ENCODE measurements at places on chromosomes 3 and 15. TPM values are rescaled to one million over a fixed set of nuclear protein-coding genes. Genes with fewer than 3 reads are reported as not detected.

- H3K4me3 ChIP-seq, result no peak overlapping the region
- H3K36me3 ChIP-seq, result no peaks in the 10 kb centered on the region
- H3K27ac ChIP-seq, result no peak overlapping the region
- DNase-seq, result no peak
- H3K27me3 ChIP-seq, result no peaks in the 10 kb centered on the region
- peaks cover 7% of the 10 kb centered on the region for H3K4me1 ChIP-seq
Observed at GRCh38 chr15:29859973-29860715, 37.9 kb upstream of the TJP1 start.

The BTLA gene
- total RNA-seq, result not detected

DNA sequence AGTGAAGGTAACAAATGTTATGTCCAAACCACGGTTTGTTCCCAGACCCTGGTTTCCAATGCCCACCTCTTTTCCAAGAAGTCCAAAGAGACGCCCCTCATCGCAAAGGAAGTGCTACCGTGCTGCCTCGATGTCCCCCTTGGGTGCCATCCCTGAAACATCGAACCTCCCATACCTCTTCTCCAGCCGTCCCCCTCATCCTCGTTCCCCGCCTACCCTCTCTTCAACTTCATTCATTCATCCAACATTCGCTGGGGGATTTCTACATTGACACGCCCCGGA, 467 bp downstream of the TIPIN start:
- H3K4me1 ChIP-seq, result peaks cover 10% of the 10 kb centered on the region
- H3K27me3 ChIP-seq, result no peaks in the 10 kb centered on the region
- no peaks in the 10 kb centered on the region for H3K36me3 ChIP-seq
- peak overlapping the region; percentile 84 for H3K27ac ChIP-seq
- no peak for DNase-seq

The ZNF445 gene
- total RNA-seq, result 15.6 TPM

DNA sequence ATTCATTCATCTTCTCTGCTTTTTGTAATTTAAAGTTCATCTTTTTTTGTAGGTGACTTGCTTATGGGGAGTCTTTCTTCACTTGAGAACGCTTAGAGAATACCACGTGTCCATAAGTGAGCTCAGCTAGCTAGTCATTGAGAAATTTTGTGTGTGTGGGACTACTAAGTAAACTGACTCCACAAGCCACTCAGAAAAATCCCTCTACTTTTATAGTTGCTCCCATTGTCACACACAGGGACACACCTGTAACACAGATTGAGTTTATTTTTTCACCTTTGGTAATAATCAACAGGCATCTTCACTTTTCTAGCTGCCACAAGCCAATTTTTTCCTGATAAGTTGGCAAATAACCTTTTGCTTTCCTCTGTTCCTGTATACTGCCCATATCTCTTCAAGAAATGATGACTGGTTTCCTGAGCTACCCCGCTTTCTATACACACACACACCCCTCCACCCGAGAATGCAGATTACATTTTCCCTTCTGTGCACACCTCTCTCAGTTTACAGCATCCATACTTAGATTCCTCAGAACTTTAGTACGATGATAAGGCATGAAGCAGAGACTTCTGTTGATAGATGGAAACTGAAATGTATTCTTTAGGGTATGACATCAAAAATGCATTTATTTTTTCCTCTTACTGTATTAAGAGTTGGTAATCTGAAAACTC, 4.6 kb downstream of the TSC22D2 start:
- DNase-seq, result no peak
- peak overlapping the region; percentile 92 for H3K4me3 ChIP-seq
- peaks cover 46% of the 10 kb centered on the region for H3K4me1 ChIP-seq
- H3K27me3 ChIP-seq, result no peaks in the 10 kb centered on the region
- H3K36me3 ChIP-seq, result peaks cover 7% of the 10 kb centered on the region

The SEMA5B gene
- total RNA-seq, result 3.3 TPM

DNA sequence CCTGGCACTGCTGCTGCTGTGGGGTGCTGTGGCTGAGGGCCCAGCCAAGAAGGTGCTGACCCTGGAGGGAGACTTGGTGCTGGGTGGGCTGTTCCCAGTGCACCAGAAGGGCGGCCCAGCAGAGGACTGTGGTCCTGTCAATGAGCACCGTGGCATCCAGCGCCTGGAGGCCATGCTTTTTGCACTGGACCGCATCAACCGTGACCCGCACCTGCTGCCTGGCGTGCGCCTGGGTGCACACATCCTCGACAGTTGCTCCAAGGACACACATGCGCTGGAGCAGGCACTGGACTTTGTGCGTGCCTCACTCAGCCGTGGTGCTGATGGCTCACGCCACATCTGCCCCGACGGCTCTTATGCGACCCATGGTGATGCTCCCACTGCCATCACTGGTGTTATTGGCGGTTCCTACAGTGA, 2.1 kb downstream of the GRM2 start:
- DNase-seq, result peak; percentile 52
- no peak overlapping the region for H3K27ac ChIP-seq
- peaks cover 9% of the 10 kb centered on the region for H3K4me1 ChIP-seq
- no peak overlapping the region for H3K4me3 ChIP-seq
- H3K36me3 ChIP-seq, result peaks cover 4% of the 10 kb centered on the region

GRCh38 chr3:177906578-177907229, 629.5 kb upstream of the KCNMB2 start:
- no peaks in the 10 kb centered on the region for H3K4me1 ChIP-seq
- DNase-seq, result no peak
- peak overlapping the region; percentile 59 for H3K27ac ChIP-seq
- H3K4me3 ChIP-seq, result no peak overlapping the region

The MAPK6 gene
- total RNA-seq, result 21.5 TPM

Data from heart left ventricle (tissue), 16 donors.